ENCODE measurements at places on chromosomes 5 and 9. TPM values are rescaled to one million over a fixed set of nuclear protein-coding genes. Genes with fewer than 3 reads are reported as not detected.

The PRDM9 gene
- total RNA-seq: not detected

The FGD3 gene
- 7.1 TPM for total RNA-seq

The DMRT2 gene
- 19.1 TPM for total RNA-seq

The DPM2 gene
- 11.6 TPM for total RNA-seq

The CCNO gene
- total RNA-seq: not detected

The DRD1 gene
- total RNA-seq: 0.21 TPM

The ANXA6 gene
- total RNA-seq: 520 TPM

The TAL2 gene
- total RNA-seq: 8.6 TPM

The HTR1A gene
- not detected for total RNA-seq

The EPB41L4B gene
- total RNA-seq: 5.8 TPM

The ADRB2 gene
- 20.9 TPM for total RNA-seq

The UBLCP1 gene
- 9.8 TPM for total RNA-seq

The HMCN2 gene
- 30.9 TPM for total RNA-seq

The SPINK7 gene
- total RNA-seq: not detected

The FPGS gene
- 52.9 TPM for total RNA-seq

The PCDHGB6 gene
- total RNA-seq: 9.3 TPM

The PCDHB9 gene
- total RNA-seq: 1.7 TPM

The RNF208 gene
- total RNA-seq: not detected

All from tongue (tissue), 3 donors.